ENCODE measurements at places on chromosomes 7 and 10.

- no peak for DNase-seq
Observed at GRCh38 chr10:128345353-128345752, 219.1 kb upstream of the MKI67 start.

- DNase-seq: peak; percentile 58
Observed at GRCh38 chr7:98203261-98203963, 7.8 kb upstream of the BHLHA15 start.

GRCh38 chr7:66310620-66311019 is 105.5 kb downstream of the TPST1 start:
- no peak for DNase-seq

GRCh38 chr7:82742163-82742562 is 298.6 kb upstream of the CACNA2D1 start:
- no peak for DNase-seq

DNA sequence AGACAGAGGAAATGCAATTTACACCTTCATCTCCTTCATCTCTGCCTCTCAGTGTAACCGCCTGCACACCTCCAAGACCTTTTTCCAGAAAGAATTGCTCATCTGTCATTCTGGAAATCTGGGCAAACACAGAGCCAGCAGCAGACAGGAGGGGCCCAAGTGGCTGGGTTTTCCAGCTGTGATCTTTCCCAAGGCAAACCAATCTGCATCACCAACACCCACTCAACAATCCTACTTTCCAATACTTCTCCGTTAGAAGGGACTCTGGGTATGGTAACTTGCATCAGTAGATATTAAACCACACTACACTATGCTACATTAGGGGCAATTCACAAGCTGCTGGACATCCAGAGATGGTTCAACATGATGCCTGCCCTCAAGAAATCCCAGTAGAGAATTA is 781.8 kb upstream of the AUTS2 start:
- DNase-seq: no peak

GRCh38 chr10:117653170-117653515 is 110.6 kb downstream of the EMX2 start:
- DNase-seq: peak; percentile 72

DNA sequence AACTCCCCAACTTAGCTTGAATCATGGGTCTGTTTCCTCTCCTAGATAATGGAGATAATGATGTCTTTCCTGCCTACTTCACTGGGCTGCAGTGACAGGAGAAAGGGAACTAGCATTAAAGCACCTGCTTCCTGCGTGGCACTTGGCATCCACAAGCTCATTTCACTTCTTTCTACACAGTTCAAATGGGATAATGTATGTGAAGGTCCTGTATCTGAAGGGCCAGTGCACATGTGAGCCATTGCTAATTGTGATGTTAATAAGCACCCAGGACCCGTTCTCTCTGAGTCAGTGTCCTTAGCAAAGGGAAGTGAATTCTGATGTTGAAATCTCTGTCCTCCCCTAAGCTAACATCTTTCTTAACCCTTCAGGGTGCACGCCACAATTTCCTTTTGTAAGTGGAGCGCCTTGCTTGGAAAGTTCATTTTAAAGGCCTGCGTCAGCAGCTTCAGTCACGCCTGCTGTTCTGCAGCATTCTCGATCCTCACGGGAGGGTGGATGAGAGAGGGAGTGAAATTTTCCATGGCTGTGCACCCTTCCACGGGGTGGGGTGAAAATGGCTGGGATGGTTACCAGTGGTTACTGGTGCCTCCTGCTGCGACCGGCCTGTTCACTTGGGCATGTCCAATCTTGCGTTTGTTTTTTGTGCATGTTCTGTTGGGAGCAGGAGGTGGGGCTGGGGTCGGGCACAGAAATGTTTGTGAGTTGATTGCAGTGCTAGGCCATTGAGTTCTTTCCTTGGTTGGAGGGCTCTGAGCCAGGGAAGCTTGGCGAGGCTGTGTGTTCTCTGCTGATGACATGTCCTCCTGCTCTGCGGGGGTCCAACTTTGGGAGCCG is 59.2 kb downstream of the HK1 start:
- DNase-seq: no peak

DNA sequence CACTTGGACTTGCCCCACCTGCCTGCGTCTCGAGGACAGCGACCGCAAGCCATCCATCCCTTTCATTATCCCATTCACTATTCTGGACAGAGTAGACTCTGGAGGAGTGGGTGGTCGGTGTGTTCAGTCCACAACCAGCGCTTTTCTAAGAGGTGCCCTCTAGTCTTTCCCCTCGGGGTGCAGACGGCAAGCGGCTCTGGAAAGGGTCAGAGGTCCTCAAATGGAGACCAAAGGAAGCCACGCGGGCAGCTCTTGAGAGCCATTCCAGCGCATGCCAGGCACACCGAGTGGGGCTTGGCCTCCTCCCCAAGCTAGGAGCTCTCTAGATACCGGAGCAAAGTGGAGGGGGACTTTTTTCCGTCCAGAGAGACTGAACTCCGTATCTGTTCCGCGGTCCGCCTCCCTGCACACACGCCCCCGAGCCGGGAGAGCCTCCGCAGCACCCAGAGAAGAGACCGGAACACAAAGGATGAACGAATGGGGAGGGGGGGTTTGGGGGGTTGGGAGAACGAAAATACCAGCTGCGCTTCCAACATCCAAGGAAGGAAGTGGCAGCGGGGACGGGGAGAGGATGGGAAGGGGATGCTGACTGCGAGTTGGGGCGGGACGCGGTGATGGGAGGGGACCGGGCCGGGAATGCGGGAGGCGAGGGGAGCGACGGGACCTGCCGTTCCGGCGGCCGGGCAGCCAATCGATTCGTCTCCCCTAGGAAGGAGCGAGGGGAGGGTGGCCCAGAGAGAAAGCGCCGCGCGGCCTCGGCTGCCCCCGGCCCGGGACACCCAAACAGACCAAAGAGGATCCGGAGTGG is 515 bp downstream of the GSDME start:
- DNase-seq: no peak

Data from activated CD8-positive, alpha-beta memory T cell treated with anti-CD3 and anti-CD28 coated beads, Interleukin-2, amount 10 ng/mL, durations not matched to agents 7 days and 5 days (primary cell).